Glutamatergic neuron (in vitro differentiated cells): ENCODE measurements at places on chromosomes 12 and 14.

DNA sequence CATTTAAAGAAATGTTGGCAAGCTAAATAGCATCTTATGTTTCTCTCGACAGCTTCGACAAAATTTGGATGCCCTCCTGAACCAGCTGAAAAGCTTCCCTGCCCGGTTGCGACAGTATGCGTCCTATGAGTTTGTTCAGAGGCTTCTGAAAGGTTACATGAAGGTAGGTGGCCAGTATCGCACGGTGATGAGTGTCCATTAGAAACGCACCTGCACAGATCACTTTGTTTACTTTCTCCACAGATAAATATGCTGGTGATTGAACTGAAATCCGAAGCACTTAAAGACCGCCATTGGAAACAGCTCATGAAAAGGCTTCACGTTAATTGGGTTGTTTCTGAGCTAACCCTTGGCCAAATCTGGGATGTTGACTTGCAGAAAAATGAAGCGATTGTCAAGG, 36.5 kb downstream of the DYNC1H1 start:
- DNase-seq, result no peak

- no peak for DNase-seq
Observed at GRCh38 chr12:58711974-58712373, 208.3 kb downstream of the LRIG3 start.

- no peak for DNase-seq
Observed at GRCh38 chr12:99427104-99427503, 220.4 kb upstream of the GARIN6 start.

GRCh38 chr12:43167691-43168090, 384.3 kb downstream of the ADAMTS20 start:
- no peak for DNase-seq

DNA sequence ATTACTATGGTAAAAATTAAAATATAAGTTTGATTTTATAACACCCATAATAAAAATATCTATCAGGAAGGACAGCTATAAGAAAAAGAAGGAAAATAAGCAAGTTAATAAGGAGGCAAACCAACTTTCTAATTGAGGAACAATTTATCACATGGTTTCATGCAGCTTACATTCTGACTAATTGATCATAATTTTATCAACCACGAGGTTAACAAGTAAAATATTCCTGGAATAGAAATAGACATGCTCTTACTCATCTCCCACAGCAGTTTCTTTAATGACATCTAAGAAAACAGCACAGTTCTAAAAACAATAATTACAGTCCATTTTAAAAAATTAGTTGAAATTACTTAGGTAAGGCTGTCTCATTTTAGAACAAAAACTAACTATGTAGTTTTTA, 130.8 kb upstream of the KRR1 start:
- no peak for DNase-seq

GRCh38 chr14:96962337-96962736, 165.2 kb downstream of the VRK1 start:
- DNase-seq, result no peak

- DNase-seq, result no peak
Observed at GRCh38 chr14:81454572-81455218, 54.6 kb upstream of the STON2 start.

DNA sequence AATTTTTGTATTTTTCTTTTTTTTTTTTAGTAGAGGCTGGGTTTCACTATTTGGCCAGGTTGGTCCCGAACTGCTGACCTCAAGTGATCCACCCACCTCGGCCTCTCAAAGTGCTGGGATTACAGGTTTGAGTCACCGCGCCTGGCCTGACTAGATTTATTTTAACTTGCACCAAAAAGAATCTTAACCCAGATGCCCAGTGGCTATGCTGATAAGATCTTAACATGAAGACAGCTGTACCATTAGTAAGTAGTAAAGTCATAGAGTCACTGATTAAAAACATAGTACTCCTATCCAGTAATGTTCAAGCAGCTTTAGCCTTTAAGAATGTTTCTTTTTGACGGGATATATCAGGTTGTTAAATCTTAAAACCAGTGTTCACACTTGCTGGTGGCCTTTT, 1061.8 kb upstream of the FLRT2 start:
- no peak for DNase-seq

DNA sequence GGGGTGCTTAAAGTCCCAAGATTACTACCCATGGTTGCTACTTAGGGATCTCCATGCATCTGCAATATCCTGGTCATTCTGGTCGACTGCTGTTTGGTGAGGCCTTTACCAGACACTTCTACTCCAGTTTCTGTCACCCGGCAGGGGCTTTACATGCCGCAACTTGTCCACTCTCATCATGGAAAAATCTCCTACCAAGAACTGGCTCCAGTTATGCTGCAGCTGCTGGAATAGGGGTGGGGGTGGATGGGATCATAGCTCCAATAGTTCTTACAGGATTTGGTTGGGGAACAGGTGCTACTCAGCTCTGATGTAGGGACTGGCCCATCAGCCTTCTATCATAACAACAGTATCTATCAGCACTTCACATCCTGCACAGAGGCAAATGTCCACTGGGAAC, 51.6 kb downstream of the SPTB start:
- no peak for DNase-seq

DNA sequence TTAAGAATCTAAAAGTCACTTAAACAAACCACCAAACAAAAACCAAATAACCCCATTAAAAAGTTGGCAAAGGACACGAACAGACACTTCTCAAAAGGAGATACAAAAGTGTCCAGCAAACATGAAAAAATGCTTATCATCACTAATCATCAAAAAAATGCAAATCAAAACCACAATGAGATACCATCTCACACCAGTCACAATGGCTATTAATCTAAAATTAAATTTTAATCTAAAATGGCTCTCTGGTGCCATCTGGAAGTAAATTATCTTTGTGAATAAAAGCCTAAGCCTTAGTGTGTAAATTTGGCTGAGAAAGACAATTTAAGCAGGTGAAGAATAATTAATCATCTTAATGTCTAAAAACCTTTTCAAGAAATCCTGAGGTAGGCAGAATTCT, 204.5 kb upstream of the PPFIA2 start:
- no peak for DNase-seq

- DNase-seq, result no peak
Observed at GRCh38 chr14:94544726-94545125, 16.5 kb upstream of the SERPINA4 start.

DNA sequence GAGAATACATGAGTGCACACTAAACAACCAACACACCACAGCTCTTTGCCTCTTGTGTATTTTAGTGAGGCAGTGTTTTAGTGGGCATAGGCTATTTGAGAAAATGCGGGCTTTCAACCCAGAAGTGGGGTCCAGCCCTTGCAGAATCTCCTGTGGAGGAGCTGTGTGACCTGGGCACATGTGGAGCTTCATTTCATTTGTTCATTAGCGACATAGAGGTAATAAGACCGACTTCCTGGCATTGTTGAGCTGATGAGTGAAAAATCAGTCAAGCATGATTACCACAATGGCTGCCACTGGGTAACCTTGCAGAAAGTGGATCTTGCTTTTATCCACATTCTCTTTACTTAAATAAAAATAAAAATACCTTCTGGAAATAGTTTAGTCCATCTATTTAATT, 923.5 kb downstream of the BCL11B start:
- DNase-seq, result no peak

- no peak for DNase-seq
Observed at GRCh38 chr14:76081642-76082041, 70.1 kb upstream of the GPATCH2L start.

DNA sequence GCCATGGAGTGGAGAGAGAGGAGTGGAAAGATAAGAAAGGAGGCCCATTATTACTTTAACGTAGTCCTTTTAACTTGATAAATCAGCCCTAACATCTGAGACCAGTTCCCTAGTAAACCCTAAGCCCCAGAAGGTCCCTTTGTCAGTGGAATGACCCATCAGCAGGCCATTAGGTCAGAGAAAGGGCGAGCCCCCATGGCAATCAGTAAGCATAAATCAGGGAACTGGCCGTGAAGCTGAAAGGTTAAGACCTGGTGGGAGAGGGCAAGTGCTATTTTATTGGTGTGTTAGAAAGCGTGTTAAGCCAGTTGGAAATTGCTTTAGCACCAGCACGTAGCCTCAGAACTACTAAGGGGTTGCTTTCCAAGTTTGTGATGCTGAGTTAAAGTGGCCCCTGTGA, 708.0 kb downstream of the BCL11B start:
- no peak for DNase-seq

DNA sequence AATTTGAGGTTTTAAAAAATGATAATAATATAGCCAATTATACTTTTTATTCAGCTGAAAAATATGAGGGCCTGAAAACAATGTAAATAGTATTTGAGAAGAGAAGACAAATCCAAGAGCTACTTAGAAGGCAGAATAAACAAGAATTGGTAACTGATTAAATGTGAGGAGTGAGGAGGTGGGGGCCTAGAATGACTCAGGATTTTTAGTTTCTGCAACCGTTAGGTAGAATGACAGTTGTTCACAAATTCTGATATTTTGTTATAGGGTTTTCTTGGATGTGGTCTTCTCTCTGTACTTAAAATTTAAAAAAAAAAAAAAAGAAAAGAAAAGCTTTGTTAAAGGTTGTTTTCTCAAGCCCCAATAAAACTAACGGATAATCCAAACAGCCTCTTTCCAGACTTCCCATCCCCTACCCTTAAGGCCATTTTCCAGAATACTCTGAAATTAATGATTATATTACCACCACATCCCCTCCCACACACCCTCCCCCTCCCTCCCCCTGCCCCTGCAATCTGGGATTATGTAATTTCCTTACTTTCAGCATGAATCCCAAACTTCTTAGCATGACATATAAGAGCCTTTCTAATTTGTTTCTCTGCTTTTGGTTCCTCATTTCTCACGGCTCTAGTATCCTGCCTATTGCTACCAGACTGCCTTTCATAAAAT, 50.4 kb downstream of the LRP6 start:
- DNase-seq, result no peak

DNA sequence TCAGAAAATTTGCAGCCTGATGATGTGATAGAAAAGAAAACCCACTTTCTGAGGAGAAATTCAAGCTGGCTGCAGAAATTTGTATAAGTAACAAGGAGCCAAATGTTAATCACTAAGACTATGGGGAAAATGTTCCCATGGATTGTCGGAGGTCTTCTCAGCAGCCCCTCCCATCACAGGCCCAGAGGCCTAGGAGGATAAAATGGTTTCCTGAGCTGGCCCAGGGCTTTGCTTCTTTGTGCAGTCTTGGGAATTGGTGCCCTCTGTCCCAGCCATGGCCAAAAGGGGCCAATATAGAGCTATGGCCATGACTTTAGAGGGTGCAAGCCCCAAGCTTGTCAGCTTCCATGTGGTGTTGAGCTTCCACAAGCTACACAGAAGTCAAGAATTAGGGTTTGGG, 335.9 kb downstream of the ATP23 start:
- no peak for DNase-seq

DNA sequence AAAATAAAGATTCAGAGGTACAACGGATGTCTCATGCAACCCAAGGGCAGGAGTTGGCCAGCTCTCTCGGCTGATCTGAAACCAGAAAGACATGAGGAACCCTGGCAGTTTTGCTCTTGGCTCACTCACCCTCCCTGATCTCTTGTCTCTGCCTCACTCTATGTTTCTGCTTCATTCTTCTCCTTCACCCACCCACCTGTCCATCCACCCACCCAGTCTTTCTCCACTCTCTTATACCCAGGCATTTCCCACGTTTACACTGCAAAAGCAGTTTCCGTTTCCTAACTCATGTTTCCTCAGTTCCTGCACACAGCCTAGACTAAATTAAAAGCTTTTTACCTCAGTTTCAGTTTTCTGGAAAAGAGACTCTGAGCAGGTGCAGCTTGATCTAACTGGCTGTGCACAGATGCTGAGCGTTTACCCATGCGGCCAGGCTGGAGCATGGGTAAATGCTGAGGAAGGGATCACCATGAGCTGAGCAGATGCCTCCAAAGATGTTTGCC, 157.6 kb downstream of the PRKCH start:
- no peak for DNase-seq

DNA sequence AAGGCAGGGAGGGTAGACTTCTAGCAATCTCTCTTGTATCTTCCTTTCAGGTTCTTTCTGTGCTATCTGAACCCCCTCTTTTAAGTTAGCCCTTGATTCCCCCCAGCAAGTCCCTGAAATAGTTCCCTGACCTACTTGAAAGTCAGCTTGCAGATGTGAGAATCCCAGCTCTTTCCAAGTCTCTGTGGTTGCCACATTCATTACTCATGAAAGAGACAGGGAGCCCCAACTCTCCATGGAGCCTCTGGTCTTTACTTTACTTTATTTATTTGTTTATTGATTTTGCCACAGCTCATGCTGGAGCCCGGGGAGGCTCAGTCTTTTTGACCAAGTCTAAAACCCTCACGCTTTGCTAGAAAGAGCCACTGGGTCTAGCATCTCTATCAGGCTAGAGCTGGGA, 193.6 kb upstream of the FAR2 start:
- DNase-seq, result no peak

GRCh38 chr12:71655495-71655894, 8.2 kb downstream of the ZFC3H1 start:
- DNase-seq, result no peak

- peak; percentile 76 for DNase-seq
Observed at GRCh38 chr14:21978184-21978998, 304.8 kb upstream of the OR4E1 start.

GRCh38 chr12:96337953-96338352, 62.3 kb downstream of the CDK17 start:
- DNase-seq, result no peak

GRCh38 chr12:59499774-59500173, 96.1 kb upstream of the SLC16A7 start:
- no peak for DNase-seq

GRCh38 chr12:124493809-124494750, 73.3 kb downstream of the NCOR2 start:
- DNase-seq, result no peak

DNA sequence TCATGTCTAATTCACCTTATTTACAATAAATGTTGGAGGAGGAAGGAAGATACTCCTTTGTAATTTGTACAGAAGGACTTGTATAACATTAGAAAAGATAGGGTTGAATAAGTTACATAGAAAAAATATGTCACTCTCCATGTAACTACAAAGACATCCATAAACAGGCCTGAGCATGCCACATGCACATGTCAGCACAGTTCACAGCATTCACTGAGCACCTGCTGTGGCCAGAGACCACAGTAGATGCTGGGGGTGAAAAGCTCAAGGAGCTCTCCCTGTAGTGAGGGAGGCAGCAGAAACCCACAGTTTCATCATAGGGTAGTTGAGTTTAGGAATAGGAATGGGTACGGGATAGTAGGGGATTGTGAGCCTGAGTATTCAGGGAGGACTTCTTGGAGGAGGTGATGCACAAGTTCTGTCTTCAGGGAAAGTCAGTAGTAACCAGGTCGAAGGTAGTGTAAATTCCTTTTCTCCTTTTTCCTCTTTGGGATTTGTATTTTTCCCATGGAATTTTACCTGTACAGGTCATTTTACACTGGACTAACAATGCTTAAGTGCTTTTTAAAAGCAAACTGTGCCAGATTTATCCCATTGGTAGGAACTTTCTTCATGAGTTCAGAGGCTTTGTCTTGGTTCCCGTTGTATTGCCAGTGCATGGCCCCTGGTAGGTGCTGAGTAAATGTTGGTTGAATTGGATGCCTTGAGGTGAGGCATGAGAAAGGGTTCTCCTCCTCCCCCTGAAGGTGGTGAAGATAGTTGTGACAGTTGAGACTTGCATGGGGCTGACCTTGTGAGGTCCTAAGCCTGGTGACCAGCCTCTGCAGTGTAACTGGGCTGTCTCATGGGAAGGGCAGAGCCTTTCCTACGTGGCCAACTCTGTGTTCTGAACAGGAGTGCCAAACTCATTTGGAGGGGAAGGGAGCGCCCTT, 20.2 kb downstream of the PRKCH start:
- DNase-seq, result no peak
